Upper lobe of left lung (tissue), 6 donors: ENCODE measurements at places on chromosomes 4 and X.

GRCh38 chrX:39944416-39944815 lies 153.3 kb downstream of the BCOR start:
- no peak for DNase-seq

DNA sequence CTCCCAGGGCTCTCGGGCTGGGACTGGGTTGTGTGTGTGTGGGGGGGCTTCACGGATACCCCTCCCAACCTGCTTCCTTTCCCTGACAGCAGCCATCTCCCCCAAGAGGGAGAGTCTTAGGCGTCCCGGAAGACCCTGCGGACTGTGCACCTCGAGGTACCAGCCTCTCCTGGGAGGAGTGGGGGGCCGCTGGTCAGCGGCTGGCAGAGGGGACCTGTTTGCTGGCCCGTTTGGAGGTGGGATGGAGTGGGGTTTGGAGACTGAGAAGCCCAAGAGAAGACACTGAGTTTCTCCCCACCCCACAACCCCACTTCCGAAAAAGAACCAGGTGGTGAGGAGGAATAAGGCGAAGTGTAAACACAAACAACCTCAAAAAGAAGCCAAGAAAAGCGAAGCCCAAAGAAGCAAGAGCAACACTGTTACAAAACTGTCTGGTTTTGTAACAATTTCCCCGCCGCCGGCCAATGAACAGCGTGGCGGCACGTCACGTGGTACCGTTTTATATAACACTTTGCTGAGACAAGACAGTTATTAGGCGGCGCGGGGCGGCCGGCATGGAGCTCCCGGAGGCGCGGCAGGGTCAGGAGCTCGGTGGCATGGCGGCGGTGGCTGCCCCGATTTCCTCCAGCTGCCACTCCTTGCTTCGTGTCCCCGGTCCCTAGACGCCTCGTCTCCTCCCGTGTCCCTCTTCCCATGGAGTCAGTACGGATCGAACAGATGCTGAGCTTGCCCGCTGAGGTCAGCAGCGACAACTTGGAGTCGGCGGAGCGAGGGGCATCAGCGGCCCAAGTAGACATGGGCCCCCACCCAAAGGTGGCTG lies at the start of gene LONRF3:
Gene LONRF3, plus strand, starts transcription at position 531 of the 820 bp plus-strand sequence. Its CDS starts 163 bp downstream, at position 694.
- peak; percentile 85 for DNase-seq

- DNase-seq: no peak
Measured at GRCh38 chr4:8320386-8320750, 50.8 kb downstream of the HTRA3 start.

DNA sequence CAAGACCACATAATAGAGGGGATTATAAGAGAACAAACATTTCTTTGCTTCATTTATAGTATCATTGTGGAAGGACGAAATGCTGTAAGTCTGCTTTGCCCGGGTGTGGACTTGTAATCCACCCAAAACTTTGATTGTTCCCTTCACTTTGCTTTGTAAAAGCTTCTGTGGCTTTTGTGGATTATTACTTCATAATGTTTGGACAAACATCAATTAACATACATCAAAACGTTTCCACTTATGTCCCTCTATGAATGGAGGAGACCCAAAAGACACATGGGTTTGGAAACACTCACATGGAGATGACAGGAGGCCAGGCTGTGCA lies 415.4 kb downstream of the SPRY1 start:
- DNase-seq: no peak

GRCh38 chr4:152696764-152697261 lies 17.0 kb upstream of the TMEM154 start:
- no peak for DNase-seq

- DNase-seq: no peak
Measured at GRCh38 chr4:4358093-4358854, 28.6 kb upstream of the NSG1 start.

DNA sequence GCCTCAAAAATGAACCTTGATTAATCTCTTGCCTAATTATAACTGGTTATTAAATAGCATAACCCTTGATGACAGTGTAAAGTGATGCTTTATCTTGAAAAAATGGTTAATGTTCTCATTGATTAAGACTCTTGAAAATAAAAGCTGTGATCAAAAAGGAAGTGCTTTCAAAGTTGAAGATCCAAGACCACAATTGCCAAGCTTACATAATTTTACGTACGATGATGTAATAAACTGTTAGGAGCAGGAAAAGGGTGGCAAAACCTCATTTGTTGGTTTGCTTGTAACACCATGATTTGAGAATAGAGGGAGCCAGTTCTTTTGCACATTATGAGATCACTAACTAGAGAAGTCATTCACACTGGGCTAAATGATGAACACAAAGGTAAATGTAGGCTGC lies 322.2 kb downstream of the ADGRL3 start:
- DNase-seq: no peak

DNA sequence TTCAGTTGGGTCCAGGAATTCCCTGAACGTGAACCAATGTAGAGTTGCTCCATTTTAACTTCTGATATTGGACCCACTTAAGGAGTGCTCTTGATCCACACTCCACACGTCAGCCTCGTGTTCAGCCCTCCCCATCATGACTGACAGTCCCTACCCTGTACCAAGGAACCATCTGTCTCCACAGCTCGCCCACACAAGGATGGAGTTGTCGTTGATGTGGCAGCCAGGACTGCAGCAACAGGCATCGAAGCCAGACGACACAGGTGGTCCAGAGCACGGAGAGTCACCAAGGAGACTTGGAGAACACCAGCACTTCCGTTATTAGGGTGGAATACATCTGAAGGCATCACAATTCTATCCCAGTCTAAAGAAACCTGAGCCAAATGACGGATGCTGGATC lies 472.1 kb upstream of the NR3C2 start:
- DNase-seq: no peak

DNA sequence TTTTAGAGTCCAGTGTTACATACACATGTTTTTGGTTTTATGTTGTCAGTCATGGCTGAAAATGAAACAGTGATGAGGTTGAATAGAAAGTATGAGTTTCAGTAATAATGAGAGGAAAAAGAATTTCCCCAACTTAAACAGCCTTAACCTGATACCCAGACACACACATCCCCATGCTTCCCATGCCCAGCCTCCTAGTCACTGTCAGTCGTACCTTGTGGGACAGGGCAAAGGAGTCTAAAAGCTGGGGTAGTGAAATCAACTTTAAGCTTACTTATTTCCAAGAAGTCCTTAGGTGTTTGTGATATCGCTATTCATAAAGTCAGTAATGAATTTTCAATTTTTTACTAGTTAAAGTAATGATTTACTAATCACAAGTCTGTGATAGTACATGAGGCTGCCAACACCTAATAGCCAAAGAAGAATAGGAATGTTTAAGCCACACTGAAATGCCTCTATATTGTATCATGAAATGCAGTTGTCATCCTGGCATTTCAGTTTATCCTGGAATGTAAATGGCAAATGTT lies 24.3 kb upstream of the GPR34 start:
- DNase-seq: no peak

DNA sequence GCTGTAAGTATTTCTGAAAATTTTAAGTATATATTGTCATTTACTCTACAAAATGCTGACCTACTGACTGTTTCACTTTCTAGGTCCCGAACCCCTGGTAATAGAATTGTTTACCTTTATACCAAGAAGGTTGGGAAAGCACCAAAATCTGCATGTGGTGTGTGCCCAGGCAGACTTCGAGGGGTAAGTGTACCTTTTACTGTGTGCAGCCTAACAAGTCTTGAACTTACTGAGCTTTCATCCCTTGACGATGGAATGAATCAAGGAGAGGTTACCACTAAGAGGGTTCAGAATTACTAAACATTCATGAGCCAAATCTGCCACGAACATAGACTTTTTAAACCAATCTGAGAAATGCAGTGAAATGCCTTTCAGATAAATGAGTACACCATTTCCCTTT lies 1.6 kb downstream of the RPL34 start:
- no peak for DNase-seq

DNA sequence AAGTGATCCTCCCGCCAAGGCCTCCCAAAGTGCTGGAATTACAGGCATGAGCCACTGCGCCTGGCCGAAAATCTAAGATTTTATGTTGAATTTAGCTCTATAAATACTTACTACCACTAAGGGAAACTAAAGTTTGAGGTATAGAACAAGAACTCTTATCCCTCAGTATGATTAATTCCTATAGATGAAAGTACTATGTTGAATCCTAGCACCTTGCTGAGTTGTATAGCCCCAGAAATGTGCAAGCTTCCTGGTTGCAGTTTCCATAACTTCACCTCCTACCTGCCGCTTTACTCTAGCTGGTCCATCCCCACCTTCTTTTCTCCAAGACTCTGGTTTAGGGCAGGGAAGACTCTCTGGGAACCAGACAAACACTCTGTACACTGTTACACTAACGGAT lies 11.8 kb upstream of the TSPAN5 start:
- DNase-seq: no peak

GRCh38 chrX:28135378-28136047 lies 154.3 kb upstream of the DCAF8L1 start:
- no peak for DNase-seq

- no peak for DNase-seq
Measured at GRCh38 chrX:18149454-18149853, 71.2 kb downstream of the BEND2 start.

- no peak for DNase-seq
Measured at GRCh38 chrX:71609095-71609750, 9.1 kb downstream of the CXCR3 start.

- DNase-seq: no peak
Measured at GRCh38 chr4:34039766-34040165, 2204.5 kb downstream of the ARAP2 start.

DNA sequence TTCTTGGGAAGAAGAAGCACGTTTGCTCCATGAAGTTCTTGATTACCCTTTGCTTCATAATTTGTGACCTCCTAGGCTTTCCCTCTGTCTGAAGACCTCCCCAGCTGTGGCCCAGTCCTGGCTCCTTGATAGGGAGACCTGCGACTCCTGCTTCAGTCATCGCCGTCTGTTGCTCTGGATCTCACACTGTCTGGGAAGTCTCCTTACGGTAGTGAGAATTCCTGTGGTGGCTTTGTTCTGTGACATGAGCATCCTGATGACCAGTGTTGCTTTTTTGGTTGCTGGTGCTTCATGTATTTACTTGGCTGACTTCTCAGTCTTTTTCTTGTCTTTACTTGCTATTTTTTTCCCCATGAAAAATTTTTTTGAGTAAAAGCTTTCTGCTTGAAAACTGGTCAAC lies 44.2 kb downstream of the JADE1 start:
- DNase-seq: no peak

GRCh38 chrX:133804072-133804471 lies 181.3 kb downstream of the GPC3 start:
- no peak for DNase-seq

- no peak for DNase-seq
Measured at GRCh38 chr4:7460566-7460965, 25.8 kb upstream of the PSAPL1 start.

DNA sequence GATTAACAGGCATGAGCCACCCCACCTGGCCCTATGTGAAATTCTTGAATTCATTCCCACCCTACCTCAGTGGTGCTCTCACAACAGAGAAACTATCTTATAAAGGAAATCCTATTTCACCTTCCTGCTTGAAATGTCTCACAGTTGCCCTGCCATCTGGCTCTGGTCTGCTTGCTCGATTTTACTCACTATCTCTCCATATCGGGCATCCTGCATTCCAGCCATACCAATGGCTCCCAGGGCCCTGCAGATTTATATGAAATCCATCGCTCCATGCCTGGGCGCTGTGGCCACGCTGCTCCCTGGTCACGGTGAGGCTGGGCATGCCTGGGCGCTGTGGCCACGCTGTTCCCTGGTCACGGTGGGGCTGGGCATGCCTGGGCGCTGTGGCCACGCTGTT lies 15.8 kb downstream of the SORBS2 start:
- no peak for DNase-seq

- DNase-seq: no peak
Measured at GRCh38 chr4:23945451-23946017, 55.7 kb upstream of the PPARGC1A start.

DNA sequence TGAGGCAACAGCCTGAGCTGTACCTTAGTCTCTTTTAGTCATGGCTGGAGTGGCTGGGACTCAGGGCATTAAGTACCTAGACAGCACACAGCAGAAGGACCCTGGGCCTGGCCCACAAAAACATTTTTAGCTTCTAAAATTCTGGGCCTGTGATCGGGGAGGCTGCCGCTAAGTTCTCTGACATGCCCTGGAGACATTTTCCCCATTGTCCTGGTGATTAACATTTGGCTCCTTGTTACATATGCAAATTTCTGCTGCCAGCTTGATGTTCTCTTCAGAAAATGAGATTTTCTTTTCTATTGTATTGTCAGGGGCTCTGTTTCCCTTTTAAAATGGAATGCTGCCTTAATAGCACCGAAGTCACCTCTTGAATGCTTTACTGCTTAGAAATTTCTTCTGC lies 952.4 kb downstream of the TRAM1L1 start:
- no peak for DNase-seq

DNA sequence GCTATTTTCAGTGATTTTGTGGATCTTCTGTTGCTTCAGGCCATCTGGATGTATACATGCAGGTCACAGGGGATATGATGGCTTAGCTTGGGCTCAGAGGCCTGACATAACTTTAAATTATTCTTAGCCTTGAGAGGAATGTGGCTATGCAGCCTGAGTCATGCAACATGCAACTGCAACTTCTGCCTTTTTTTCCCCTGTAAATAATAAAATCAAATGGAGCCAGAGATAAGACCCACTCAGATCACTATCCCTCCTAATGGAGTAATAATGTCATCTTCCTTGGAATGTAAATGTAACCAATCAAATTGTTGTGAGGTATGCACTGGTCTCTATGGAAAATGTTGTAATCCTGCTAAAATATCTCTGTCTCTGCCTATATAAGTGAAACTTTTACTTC lies 54.9 kb downstream of the MAGEB17 start:
- DNase-seq: no peak

DNA sequence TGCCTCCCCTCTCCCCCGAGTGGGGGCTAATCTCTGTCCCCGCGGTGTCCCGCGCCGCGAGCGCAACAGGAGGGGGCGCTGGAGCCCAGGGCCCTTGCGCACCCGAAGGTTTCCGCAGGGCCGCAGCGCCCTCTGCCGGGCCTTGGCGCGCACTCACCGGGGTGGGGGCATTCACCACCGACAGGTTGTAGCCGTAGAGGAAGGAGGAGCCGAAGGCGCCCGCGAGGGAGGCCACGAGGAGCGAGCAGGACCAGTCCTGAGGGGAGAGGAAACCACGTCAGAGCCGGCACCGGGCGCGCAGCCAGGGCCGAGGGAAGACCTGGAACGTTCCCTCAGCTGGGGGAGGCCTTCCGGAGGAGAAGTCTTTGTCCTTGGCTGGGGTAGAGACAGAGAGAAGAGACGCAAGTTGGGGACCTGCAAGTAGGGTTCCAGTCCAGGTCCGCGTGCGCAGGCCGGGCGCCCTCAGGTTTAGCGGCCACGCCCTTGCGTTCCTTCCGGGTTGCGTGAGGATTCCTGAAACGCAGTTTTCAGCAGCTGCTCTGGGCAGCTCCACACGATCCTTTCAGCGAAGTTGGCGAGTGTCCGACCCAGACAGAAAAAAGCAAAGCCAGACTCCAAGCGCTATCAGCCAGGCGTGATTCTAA lies 2.4 kb downstream of the SLC2A9 start:
- DNase-seq: peak; percentile 99

GRCh38 chr4:3261411-3262207 lies 12.7 kb downstream of the MSANTD1 start:
- peak; percentile 13 for DNase-seq

GRCh38 chrX:20681683-20682082 lies 415.0 kb upstream of the RPS6KA3 start:
- no peak for DNase-seq
